NB4 (cell line): ENCODE measurements at places on chromosomes 2 and 18.

DNA sequence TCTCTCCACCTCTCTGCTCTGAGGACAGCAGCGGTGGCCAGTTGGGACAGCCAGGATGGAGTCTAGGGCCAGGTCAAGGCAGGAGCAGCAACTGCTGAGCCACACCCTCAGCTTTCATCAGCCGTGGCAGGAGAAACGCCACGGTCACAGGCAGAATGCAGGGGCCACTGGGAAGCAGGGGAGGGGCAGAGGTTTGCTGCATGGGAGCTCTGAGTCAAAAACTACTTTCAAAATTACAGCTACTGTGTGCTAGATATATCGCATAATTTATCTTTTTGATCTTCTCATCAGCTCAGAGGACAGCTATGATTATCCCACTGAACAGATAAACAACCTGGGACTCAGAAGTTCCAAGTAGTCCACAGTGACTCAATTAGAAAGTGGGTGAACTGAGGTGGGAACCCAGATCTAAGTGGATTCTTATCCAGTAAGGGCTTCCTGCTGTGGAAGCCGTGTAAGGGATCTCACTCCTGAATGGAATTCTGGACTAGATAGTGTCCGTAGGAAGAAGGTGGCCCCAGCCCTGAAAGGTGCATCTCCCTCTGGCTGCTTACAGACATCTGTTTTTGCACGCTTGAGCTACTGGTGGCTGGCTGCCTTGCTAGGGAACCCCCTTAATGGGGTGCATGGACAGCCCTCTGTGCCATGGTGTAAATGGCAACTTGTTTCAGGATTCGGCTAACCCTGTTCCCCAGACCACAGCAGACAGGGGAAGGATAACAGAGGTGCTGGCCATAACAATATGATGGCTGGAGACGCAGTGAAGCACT is 194.6 kb upstream of the SMAD2 start:
- no peak for DNase-seq

- peak; percentile 93 for DNase-seq
Observed at GRCh38 chr2:96531872-96532505, 4.6 kb upstream of the ARID5A start.

- DNase-seq = no peak
Observed at GRCh38 chr2:72999729-73000725, 71.5 kb downstream of the SFXN5 start.

DNA sequence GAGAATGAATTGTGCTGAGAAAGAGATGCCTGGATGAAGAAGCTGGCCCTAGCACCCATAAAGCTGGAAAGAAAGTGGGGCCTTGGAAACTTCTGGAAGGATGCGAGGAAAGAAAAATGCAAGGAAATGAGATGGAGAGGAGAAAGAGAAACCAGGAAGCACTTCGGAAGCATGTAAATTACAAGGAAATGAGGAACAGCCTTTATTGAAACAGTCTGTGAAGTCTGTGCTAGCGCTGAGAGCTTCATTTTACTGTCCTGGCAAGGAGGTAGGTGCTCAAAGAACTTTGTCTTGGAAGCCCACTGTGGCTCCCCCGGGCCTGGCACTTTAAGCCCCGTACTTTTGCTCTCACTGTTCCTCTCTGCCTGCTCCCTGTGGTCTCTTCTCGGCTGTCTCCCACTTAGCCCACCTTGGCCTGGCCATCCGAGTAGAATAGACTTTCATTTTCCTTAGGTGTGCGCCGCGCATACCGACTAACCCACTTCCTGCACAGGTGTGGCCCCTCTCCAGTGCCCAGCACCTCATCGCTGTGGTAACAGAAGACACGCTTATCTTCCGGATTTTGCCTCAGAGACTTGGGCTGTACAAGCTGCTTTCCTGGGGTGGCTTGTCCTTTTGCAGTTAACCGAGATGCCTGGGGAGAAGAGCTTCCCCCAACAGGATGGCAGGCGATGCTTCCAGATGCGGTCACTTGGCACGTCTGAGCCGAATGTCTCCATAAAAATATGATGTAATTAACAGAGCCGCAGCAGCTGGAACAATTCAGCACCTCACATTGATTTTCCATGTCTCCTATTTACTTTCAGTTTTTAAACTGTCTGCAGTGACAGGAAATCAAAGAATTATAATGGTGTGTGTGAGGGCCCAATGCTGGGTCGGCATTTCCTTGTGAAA is 199.6 kb downstream of the HRH4 start:
- DNase-seq = no peak

GRCh38 chr2:46098621-46099062 is 198.6 kb upstream of the EPAS1 start:
- DNase-seq = no peak

DNA sequence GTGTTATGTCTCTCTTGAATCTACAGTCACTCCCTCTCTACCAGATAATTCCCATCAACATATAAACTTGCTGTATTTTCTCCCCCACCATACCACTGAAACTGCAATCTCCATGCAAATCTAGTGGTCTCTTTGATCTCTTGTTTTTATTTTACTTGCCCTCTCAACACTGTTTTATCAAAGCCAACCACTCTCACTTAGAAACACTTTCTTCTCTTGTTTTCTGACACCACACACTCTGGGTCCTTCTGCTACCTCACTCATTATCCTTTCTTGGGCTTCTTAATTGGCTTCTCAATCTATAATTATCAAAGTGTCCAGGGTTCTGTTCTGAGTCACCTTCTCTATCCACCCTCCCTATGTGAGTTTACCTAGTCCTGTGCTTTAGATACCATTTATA is 2.0 kb upstream of the MCFD2 start:
- no peak for DNase-seq

DNA sequence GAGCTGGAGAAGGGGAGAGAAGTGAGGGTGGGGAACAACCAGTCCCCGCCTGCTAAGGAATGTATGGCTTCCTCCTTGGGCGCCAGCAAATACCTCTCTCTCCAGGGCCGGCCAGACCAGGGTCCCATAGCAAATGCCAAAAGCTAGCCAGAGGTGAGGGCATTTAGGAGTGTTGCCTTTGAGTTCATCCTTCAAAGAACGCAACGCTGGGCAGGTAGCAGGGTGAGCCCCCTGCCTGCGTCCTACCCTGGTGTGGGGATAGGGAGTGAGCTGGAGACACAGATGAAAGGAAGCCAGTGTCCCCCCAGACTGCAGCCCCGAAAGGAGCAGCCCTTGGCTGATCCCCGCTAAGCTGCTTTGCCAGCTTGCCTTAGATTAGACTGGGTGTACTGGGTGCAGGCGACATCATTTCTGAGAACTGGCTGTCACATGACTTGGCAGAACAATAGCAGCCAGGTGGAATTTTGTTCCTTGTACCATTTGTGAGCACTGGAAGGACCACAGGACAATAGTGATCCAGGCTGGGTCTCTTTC is 40.4 kb downstream of the KLHL29 start:
- DNase-seq = no peak

DNA sequence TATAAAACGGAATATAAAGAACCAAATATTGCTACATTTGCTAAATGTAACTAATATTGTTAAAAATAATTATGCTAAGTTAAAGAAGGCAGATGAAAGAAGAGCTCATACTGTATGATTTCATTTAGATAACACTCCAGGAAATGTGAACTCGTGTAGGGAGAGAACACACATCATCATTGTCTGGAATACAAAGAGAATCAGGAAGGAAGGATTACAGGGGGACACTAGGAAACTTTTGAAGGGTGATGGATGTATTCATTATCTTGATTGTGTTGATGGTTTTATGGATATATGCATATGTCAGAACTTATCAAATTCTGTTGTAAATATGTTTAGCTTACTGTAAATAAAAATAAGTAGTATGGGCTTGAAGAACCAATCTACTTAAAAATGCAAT is 104.1 kb upstream of the TRIB2 start:
- no peak for DNase-seq
